Spinal cord (tissue), 10 donors: ENCODE measurements at places on chromosomes 5 and 9.
A peak's percentile ranks its signal among the peaks of the same experiment; 100 is the strongest.

DNA sequence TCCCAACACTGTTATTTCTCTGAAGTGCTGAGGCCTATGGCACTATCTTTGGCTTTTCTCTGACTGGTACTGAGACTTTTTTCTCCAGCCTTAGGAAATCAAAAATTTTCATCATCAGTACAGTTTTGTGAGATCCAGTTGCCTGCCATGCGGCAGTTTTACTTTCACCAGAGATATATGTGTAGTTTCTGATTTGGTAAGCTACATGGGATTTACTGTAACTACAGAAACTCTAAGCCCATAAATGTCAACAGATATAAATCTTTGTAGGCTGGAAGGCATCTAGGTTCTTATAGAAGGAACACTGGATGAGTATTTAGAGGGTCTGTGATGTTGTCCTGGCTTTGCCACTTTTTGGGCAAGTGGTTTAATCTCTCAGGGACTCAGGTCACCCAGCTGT is 69.0 kb downstream of the DOCK2 start:
- no peak for DNase-seq

DNA sequence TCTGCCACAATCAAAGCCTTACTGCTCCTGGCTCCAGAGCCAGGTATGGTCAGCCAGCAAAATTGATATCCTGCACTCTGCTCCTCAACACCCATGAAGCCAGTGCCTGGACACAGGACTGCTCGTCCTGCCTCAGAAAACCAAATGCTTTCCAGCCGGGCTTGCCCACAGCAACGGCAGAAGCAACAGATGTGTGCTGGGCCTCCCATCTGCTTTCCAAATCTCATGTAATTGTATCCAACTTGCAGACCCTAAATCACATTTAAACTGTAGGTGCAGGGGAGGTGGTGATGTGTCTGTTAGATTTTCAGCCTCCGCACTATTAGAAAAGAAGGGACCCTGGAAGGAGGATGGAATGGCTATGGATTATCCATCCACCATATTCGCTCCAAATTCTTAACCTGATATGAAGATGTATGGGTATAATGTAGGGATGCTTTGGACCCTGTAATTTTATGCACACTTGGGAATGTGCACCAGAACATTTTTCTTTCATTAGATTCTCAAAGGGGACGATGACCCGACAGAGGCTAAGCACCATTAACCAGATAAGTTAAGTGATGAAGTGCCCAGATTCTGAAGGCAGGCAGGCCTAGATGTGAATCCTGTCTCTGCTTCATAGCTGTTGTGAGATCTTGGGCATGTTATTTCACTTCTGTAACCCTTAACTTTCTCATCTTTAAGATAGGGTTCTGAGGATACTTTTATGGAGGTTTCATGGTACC is 58.2 kb downstream of the EXOSC2 start:
- DNase-seq, result no peak

GRCh38 chr9:4828761-4829160 is 36.0 kb downstream of the RCL1 start:
- DNase-seq, result peak; percentile 33

DNA sequence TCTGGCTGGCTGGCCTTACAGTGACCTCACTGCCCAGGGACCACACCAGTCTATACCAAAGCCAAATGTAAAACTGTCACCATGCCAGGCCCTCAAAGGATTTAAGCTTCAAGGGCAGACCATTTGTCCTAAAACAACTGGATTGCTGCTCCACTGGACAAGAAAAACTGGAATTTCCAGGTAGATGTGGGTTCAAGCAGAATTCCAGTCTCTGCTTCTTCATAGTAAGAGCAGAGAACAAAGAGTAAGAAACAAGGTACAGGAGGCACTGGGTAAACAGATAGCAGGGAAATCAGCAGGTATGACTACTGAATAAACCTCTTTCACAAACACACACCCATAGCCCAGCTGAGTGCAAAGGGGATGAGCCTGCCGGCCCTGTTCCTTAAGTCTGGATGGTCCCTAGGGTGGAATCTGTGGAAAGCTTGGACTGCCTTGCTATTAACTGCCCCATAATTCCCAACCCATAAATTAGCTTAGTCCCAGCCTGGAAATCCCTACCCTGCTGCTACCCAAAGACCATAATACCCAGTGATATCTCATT is 5.5 kb downstream of the B4GALT1 start:
- DNase-seq, result no peak

GRCh38 chr9:92666236-92666635 is 3.7 kb downstream of the IPPK start:
- DNase-seq, result no peak
